ENCODE measurements at places on chromosomes 16 and 17.

GRCh38 chr17:49546546-49547535, 28.8 kb upstream of the NXPH3 start:
- no peak for DNase-seq

DNA sequence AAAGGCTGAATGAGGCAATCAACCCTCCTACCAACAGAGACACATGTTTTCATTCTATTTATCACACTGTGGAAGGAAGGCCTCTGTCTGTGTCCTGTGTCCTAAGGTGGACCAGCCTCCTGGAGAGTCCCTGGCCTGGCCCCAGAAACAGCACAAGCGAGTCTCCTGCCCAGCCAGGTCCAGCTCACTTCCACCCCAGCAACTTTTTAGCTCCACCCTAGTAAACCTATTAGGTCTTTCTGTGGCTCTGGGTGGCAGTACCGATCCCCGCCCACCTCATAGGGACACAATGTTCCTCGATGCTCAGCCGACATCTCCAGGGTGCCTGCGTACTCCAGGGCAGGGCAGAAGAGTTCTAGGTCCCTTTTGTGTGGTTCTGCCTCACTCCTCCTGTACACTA, 10.7 kb downstream of the DRC3 start:
- no peak for DNase-seq

- DNase-seq: no peak
Measured at GRCh38 chr17:35531160-35531559, 6.3 kb downstream of the SLFN12L start.

DNA sequence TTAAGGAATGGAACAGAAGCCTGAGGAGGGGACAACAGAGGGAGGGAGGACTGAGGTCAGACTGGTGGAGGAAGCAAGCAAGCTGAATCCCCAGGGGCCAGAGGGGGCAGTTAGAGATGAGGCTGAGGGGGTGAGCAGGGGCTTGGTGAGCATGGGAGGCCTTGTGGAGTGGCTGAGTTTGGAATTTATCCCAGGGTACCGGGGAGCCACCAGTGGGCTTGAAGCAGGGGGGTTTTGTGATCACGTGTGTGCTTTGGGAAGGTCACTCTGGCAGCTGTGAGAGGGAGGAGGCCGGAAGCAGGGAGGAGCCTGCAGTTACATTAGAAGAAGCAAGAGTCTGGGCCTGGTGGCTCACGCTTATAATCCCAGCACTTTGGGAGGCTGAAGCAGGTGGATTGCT, 9.8 kb upstream of the CTCF start:
- peak; percentile 52 for DNase-seq

GRCh38 chr17:66661411-66662256, 173.3 kb upstream of the CACNG5 start:
- no peak for DNase-seq

- DNase-seq: no peak
Measured at GRCh38 chr17:57629470-57629869, 115.6 kb downstream of the CCDC182 start.

DNA sequence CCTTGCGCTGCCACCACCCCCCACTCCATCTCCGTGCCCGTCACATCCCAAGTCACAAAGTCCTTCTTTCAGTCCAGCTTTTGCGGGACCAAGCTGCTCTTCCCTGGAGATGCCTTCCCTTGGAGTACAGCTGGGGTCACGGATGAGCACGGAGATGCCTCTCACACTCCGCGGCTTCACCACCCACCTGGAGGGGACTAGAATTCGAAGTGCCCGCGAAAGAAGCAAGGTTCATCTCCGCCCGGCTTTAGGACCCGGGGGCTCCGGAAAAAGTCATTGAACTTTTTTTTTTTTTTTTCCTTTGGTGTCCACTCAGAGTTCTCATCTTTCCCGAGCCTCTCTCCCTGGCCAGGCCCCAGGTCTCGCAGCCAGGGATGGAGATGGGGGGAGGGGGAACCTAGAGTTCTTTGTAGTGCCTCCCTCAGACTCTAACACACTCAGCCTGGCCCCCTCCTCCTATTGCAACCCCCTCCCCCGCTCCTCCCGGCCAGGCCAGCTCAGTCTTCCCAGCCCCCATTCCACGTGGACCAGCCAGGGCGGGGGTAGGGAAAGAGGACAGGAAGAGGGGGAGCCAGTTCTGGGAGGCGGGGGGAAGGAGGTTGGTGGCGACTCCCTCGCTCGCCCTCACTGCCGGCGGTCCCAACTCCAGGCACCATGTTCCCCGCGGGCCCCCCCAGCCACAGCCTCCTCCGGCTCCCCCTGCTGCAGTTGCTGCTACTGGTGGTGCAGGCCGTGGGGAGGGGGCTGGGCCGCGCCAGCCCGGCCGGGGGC, at the start of gene FKBP10:
TSS of gene FKBP10 (plus strand) at position 624 of the 771 bp plus-strand sequence. CDS start at position 655, 31 bp downstream.
- peak; percentile 89 for DNase-seq

- peak; percentile 77 for DNase-seq
Measured at GRCh38 chr16:57091975-57092785, at the start of gene CPNE2. CPNE2 (plus strand) TSS chr16:57092583; CDS start chr16:57110743, 18,160 bp downstream.

GRCh38 chr16:10652730-10653590, 41.8 kb downstream of the TEKT5 start:
- DNase-seq: no peak

DNA sequence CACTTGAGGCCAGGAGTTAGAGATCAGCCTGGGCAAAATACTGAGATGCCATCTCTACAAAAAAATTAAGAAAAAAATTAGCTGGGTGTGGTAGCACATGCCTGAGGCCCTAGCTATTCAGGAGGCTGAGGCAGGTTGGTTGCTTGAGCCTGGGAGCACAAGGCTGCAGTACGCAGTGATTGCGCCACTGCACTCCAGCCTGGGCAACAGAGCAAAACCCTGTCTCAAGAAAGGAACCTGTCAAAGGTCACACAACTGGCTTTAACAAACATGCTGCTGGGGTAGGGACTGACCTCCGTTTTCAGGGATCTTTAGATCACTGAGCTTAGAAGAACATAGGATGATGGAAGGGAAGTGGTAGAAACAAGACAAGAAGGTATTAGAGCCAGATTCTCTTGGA, 95.0 kb downstream of the IRX3 start:
- DNase-seq: no peak

DNA sequence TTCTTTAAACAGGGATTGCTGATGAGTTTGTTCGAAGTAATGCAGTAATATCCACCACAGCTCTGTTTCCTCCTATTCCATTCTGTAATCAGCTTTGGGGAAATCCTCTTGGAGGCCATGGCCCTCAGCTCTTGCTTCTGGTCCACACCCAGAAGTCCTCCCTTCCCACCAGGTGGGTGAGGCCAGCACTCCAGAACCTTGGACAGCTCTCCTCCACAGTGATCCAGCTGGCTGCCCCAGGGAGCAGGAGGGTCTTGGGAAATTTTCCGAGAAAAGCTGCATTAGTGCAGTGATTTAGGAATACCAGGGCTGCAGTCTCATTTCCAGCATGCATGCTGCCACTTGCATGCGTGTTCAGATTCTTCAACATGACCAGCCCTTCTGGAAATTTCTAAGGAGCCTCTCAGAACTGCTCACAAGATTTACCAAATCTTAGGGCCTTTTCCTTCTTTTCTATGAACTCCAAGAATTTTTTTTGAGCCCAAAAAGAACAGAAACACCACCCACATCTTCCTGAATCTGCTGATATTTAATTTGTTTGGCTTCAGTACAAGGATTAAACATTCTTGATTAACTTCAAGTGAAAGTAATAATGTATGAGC, 4.2 kb downstream of the SMPD3 start:
- peak; percentile 40 for DNase-seq

GRCh38 chr17:80526116-80526910, 18.3 kb upstream of the RPTOR start:
- DNase-seq: no peak

GRCh38 chr17:37338847-37339246, 36.9 kb upstream of the C17orf78 start:
- DNase-seq: no peak

GRCh38 chr17:27573971-27574525, 56.9 kb upstream of the LGALS9 start:
- no peak for DNase-seq

- peak; percentile 69 for DNase-seq
Measured at GRCh38 chr16:86566966-86567700, 504 bp downstream of the FOXC2 start.

DNA sequence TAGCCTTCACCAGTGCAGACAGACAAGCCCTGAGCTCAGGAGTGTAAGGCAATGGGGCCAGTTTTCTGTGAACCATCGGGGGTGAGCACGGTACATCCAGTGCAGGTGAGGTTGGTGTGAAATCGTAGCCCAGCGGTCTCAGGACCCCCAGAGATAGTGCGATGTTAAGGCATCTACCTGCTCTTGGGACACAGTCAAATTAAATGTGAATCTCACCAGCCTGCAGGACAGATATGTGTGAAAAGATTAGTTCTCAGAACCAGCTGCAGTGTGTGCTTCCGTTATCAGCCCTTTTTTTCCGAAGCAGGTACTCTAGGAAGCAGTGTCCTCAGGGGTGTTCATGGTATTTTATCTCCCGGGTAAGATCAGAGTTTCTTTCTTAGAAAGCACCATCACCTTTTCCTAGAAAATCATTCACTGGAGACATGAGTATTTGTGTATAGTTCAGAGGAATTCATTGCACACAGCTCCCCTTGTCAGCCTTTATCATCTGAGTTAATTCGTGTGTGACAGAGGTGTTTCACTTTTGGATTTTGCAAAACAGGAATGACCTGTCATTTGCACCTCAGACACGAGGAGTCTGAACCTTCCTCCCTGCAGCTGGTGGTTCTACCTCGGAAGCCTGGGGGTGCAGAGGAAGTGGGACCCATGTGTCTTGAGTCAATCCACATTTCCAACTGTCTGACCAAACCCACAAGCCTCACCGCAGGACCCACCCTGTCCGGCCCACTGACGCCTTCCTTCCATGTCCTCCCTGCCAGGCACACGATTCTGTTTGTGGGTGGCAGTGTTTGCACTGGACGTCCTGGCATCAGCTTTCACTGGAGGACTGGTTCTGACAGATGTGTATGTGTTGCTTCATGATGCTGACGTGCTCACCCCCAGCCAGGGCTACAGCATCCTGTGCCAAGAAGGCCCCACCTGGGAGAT, 107.8 kb downstream of the CLEC16A start:
- DNase-seq: no peak

- no peak for DNase-seq
Measured at GRCh38 chr17:32019228-32019627, 12.0 kb downstream of the LRRC37B start.

GRCh38 chr17:62778990-62779681, 29.0 kb downstream of the MARCHF10 start:
- no peak for DNase-seq

DNA sequence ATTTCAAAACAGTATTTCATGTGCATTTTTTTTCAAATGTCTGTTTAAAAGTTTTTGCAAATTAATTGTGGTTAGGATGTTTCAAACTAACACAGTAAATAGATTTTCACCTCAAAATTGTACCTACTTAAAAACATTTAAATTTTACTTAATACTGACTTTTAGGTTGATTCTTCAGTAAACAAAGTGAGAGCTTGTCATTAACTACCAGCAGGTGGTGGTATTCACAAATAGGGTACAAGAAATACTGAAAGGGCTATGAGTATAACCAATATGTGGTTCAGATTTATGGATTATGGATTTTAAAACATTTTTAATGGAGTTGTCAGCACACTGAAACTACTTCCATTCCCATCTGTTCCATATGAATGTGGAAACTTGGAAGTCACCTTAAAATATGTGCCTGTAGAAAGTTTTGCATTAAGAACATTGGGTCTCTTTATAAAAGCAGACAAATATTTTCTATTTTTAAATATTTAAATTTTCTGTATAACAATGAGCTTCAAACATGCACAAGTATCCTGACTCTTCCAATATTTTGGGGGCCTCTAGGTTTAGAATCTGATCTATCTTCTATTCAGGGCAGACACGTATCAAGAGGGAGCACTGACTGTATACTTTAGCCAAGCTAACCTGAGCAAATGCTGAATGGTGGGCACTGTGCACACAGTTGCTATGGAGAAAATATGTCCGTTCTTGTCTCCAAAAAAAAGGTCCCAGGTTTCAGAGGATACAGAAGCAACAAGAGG, 155.6 kb downstream of the SNX11 start:
- DNase-seq: no peak

- DNase-seq: no peak
Measured at GRCh38 chr16:77113835-77114234, 77.2 kb upstream of the MON1B start.

DNA sequence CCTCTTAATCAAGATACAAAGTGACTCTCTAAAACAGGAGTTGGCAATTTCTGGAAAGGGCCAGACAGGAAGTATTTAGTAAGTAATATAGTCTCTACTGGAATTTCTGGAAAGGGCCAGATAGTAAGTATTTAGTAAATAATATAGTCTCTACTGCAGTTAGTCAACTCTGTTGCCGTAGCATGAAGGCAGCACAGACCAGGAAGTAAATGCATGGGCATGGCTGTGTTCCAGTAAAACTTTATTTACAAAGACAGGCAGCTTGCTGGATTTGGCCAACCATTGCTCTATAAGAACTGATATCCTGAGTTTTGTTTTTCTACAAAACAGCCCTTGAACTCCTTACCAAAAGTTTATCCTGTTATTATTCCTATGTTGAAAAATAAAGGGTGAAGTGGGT, 16.9 kb downstream of the LDAF1 start:
- no peak for DNase-seq

DNA sequence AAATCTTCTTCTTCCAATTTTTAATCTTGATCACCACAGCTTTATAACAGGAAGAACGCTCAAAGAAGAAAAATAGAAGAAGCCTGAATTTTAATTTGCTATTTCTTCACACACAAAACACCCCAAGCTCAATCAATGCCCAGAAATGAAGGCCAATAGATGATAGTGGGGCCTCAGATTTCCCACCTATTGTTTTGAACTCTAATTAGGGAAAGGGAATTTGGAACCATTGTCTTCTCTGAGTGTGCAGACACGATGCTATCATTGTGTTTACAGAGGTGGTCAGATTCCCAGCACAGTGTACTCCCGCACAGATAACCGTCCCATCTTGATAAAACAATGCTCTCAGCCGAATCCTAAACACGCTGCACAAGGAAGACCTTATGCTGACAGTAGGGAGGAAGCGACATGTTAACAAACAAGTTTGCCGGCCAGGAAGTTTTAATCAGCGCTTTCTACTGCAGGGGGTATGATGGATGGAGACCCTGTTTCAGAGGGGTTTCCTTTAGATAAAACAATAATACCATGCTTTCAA, 684.7 kb downstream of the MAF start:
- peak; percentile 60 for DNase-seq

GRCh38 chr17:3800362-3801271, at the start of gene ITGAE:
ITGAE (minus strand) TSS chr17:3801188; CDS start chr17:3801144, 44 bp downstream.
- no peak for DNase-seq

DNA sequence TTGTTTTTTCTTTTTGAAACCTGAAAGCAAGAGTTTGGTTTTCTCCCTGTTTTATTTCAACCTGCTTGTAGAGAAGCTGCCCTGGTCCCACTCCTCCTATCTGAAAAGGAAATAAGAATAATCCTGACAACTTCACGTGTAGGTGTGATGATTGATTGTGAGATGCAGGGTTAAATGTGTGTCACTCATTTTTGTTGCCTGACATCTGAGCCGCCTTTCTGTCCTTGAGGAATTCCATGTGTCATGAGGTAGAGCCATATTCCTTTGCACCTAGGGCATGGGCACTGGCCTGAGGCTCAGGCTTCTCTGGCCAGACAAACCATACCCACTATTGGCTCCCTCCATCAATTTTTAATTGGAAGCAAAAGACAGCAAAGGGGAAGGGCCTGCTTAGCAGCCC, 10.2 kb upstream of the SMPD3 start:
- DNase-seq: no peak

- DNase-seq: peak; percentile 89
Measured at GRCh38 chr17:49995055-49995738, at the start of gene DLX3. DLX3 (minus strand) TSS chr17:49995224; CDS start chr17:49994998, 226 bp downstream.

- no peak for DNase-seq
Measured at GRCh38 chr17:71942626-71943025, 178.2 kb upstream of the SOX9 start.

GRCh38 chr16:14458576-14458975, 171.5 kb downstream of the PARN start:
- DNase-seq: no peak

All from retina (tissue), 1 donor.